ENCODE measurements at places on chromosomes 1 and 21. TPM values are rescaled to one million over a fixed set of nuclear protein-coding genes. Genes with fewer than 3 reads are reported as not detected.

The LAMC2 gene
- total RNA-seq = 0.48 TPM

GRCh38 chr1:150596976-150597375 is 17.6 kb upstream of the MCL1 start:
- H3K4me1 ChIP-seq = no peaks in the 10 kb centered on the region
- H3K4me3 ChIP-seq = no peak overlapping the region
- H3K27ac ChIP-seq = no peak overlapping the region
- no peak for DNase-seq

- H3K4me1 ChIP-seq = no peaks in the 10 kb centered on the region
- no peaks in the 10 kb centered on the region for H3K36me3 ChIP-seq
- DNase-seq = no peak
Measured at GRCh38 chr1:48547561-48548220, 75.7 kb upstream of the SPATA6 start.

DNA sequence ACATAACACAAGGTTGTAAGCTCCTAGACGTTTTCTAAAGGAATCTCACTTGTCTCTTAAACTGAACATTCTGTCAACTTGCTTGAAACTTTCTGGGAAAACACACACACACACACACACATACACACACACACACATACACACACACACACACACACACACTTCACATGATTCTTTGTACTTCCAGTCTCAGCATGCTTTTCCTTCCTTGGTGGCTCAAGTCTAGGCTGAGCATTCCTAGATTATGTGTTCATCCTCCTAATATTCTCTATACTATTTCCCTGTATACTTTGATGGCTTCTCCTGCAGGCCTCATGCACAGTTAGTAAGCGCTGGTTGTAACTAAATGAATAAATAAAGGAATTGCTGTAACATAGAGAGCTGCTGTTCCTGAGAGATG is 372.1 kb downstream of the PTPRC start:
- H3K27me3 ChIP-seq = no peaks in the 10 kb centered on the region
- no peaks in the 10 kb centered on the region for H3K36me3 ChIP-seq
- peaks cover 19% of the 10 kb centered on the region for H3K4me1 ChIP-seq
- H3K4me3 ChIP-seq = no peak overlapping the region
- DNase-seq = no peak
- no peak overlapping the region for H3K27ac ChIP-seq
